ENCODE measurements at places on chromosomes 13 and 19.

GRCh38 chr13:45362939-45363338 is 22.0 kb upstream of the TPT1 start:
- DNase-seq = no peak

DNA sequence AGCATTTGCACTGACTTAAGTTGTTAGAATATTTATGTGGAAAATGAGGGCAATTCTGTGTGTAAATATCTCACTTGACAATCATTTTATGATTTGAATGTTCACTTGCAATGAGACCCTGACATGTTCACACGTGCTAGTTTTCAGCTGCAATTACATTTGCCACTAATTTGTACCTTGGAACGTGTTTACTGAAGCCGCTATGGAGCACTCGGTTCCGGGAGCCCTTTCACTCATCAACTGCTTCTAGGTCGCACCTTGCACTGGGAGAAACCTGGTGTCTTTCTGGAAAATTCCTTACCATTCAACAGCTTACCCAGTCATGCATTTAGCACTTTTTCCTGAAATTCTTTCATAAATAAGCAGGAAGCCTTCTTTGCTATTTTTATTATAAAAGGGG is 229.6 kb downstream of the ZIC5 start:
- DNase-seq = no peak

DNA sequence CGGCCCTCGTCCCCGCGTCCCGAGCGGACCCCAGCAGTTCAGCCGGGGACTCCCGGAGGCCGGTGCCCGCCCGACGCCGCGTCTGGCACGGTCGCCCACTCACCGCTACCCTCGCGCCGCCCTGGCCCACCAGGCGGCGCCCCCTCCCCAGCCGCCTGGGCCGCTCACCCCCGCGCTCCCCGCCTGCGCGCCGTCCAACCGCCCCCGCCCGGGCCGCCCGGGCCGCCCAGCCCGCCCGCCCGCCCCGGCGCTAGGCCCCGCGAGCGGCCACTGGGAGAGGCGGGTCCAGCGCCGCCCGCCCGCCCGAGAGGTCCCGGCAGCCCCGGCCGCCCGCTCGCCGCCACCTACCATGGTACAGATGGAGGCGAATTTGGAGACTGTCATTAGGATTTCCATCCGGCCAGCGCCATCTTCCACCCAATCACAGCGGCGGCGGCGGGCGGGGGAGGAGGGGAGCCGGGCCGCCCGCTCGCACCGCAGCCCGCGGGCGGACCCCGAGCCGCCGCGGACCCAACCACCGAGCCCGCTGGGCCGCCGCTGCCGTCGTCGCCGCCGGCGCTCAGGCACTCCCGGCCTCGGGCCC is at the start of gene USP12:
Gene USP12 (minus strand): TSS at position 568 of the 583 bp plus-strand sequence. CDS start 172 bp downstream, at position 396.
- DNase-seq = no peak

DNA sequence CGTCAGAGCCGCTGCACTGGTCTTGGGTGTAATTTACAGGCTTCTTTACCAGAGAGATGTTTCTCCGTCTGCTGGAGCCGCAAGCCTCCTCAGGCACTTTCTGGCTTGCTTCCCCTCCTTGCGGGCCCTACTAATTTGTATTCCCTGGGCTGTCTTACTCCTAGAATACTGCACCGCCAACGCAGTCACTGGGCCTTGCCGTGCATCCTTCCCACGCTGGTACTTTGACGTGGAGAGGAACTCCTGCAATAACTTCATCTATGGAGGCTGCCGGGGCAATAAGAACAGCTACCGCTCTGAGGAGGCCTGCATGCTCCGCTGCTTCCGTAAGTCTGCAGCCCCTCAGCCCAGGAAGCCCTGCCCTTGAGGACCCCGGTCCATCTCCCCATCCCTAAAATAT is 14.1 kb upstream of the C19orf33 start:
- no peak for DNase-seq

- no peak for DNase-seq
These were observed 78.6 kb downstream of the ABCC4 start for GRCh38 chr13:95222733-95223018.

GRCh38 chr19:43534816-43535761 is 2.1 kb downstream of the ZNF575 start:
- DNase-seq = peak; percentile 40

- DNase-seq = no peak
These were observed 47.8 kb downstream of the GADD45B start for GRCh38 chr19:2523630-2524311.

DNA sequence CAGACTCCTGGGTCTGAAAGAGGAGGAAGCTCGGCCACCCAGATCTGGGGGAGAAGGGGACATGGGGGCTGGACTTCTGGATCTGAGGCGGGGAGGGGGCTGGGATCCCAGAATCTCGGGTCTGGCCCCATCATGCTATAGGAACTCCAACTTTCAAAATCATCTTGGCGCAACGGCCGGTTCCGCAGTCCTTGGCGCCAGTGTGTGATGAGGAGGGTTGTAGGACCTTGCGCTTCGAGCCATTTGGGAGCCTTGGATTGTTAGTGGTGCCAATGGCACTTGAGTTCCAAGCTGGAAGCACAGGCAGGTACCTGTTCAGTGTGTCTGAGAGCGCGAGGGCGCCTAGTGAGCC is 324 bp downstream of the RUVBL2 start:
- DNase-seq = no peak

DNA sequence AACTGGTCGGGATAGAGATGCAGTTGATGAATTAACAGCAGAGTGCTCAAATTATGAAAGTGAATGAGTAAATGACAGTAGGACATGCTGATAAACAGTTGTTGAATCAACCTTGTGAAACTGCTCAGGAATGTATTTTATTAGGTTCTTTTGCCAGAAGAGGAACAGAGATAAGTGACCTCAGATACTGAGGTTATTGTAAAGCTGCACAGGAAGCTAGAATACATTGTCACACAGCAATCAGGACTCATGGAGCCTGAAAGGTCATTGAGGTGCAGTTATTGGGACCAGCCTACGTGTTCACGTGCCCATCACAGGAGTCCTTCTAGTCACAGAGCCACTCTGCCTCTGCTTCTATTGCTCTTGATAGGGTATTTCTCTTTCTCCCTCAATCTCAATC is 47.5 kb upstream of the MED4 start:
- no peak for DNase-seq

- DNase-seq = no peak
These were observed 190.1 kb downstream of the KLF5 start for GRCh38 chr13:73248711-73249580.

All from anterior cingulate cortex (tissue), 58 donors.